ENCODE measurements at places on chromosomes 7 and 10.

DNA sequence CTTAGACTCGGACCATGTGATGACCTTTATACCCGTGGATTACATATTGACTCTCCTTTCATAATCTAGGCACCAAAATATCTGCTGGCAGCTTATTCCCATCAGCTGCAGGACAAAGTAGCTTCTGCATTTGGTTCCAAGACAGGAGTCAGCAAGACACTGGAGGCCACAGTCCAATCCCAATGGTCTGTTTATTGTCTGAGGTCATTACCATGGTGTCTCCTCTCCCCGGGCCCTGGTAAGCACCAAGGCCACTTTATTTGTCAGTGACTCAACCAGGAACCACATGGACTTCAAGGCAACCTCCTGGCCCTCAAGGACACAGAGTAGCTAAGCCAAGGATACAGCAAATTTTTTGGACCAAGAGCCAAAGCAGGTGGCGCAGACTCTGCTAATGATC lies 36.1 kb downstream of the KCNMA1 start:
- DNase-seq: no peak

DNA sequence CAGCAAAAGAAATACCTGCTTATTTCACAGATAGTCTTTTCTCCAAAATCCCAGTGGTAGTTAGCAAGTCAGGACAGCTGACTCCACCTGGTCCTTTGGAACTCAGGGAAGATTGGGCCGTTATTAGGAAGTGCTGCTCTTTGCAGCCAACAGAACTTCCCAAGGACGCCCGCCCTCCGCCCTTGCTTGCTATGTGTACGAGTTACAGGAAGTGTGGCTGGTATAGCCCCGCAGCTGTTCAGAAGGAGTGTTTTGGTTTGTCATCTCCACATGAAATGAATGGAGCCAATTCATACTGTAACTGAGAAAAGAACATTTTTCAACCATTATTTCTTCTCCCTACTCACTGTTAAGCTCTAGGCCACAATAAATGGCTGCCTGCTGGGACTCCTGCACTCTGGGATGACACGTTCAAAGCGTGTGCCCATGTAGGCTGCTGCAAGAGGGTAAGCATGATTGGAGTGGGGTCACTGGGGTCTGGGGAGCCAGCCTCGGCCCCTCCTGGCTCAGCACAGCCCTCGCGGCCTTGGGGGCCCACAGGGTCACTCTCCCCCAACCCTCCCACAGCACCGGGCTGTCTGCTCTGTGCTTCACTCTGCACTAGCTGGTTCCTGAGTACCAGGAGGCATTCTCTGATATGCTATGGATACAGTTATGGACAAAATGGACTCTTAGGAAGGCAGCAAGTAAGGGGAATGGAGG lies 244.0 kb downstream of the EBF3 start:
- DNase-seq: no peak

DNA sequence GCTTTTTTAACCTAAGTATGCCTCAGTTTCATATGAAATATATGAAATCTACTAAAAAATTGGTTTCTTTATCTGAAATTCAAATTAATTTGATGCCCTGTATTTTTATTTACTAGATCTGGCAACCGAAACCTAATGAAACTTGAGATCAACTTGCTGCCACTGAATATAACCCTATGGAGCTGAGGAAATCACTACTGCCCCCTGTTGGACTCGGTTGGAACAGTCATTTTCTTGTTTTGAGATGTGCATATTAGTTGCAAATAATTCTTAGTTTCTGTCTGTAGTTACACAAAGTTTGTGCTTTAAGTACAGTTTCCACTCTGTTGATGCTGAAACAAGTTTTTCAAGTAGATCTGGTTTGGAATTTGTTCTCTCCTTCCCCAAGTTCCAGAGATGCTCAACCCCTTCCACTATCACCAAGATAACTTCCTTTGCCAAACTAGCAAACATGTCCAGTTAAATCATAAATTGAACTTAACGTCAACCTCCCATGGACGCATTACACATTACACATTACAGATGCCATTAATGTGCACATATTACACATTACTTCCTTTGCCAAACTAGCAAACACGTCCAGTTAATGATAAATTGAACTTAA lies 22.2 kb upstream of the EXOC4 start:
- DNase-seq: peak; percentile 52

GRCh38 chr10:69049566-69049961 lies 38.3 kb upstream of the SRGN start:
- no peak for DNase-seq

GRCh38 chr10:14562218-14563075 lies 212.2 kb downstream of the FAM107B start:
- no peak for DNase-seq

DNA sequence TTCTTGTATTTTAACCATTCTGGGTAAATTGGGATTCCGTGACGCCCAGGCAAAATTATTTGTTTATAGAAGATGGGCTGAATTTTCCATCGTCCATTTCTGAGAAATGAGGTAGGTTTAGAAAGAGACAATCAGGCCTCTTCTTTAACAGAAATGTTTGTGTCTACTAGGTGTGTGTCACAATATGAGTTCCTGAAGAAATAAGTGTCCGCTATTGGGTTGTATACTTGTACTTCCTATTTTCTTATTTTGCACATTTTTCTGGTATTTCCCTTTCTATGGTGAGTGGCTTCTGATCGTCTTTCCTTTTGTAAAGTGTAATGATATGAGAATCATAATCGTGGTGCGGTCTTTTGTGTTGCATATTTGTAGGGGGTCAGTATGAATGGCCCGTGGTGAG lies 83.9 kb downstream of the TCF7L2 start:
- no peak for DNase-seq

GRCh38 chr10:98246911-98247805 lies 20.8 kb downstream of the LOXL4 start:
- no peak for DNase-seq

DNA sequence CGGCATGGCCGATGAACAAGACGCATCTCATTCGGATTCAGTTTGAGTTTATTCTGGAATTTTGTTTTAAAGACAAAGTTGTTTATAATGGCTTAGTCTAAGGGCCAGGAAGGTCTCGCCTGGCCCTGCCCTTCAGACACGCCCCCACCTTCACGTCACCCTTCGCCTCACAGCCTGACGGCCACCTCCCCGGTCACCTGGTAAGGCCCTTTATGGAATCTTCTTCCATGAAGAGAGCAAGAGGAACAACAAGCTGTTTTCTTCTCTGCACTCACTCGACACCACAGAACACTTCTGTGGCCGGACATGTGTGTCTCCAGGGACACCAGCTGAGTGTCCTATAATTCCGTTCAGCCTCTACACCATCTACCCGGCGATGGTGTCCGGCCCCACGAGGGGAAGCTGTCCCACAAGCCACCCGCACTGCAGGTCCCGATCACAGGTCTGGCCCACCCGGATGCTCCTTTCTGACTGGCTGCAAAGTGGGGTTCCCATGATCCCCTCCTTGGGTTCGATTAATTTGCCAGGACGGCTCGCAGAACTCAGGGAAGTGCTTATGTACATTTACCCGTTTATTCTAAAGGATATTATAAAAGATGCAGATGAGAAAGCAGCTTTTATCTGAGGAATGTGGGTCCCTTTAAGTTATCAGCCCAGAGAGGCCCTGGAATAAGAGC lies 17.4 kb upstream of the KNDC1 start:
- no peak for DNase-seq

Data from RKO (cell line).